ENCODE measurements at places on chromosomes 2 and 18.

DNA sequence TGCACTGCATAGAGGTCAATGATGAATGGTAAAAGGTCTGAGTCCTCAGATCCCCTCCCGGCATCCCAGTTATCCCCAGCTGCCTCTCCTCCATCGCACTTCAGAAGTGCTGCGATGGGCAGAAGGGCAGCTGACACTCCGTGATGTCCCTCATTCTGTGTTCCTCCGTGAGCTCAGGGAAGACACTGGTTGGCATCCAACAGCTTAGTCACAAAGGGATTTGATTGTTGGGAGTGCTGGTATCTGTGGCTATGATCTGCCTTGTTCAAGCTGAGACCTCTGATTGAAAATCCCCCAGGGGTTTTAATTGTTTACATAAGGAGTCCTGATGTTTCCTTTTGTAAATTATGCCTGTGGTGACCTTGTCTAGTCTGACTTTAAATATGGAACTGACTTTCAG, 19.0 kb upstream of the SAG start:
- DNase-seq, result no peak

DNA sequence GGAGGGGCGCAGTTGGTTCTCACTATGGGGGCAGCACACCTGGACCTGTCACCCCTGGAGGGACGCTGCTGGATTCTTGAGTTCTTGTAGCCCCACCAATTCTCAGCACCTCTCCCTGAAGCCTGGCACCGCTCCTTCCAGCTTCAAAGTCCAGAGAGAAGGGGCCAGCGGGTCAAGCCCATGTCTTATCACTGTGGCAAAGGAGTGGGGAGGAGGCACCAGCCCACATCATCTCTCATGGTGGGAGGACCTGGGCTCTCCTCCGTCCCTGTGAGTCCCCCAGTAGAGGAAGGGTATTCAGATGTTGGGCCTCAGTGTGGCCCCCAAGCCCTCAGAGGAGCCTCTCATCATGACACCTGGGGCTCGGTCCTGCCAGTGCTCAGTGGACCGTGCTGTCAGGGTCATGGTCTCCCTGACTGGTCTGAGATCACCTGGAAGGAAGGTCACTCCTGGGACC, 67.4 kb downstream of the HS1BP3 start:
- DNase-seq, result no peak

GRCh38 chr2:211976076-211976475, 562.5 kb downstream of the ERBB4 start:
- no peak for DNase-seq

DNA sequence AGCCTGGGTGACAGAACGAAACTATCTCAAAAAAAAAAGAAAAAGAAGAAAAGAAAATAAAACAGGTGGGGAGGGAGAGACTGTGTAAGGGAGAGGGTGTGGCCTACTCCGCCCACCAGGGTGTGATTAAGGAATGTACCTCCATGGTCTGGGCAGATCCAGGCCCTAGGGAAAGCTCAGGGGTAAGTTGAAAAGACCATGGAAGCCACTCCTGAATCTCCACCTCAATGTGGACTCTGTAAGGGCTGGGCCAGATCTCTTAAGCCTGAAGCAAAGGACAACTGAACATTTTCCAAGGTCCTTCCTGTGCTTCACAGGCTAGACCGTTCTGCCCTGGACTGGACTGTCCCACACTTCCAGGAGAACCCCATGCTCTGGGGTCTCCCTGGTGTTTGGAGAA, 9.7 kb upstream of the ATG16L1 start:
- no peak for DNase-seq

GRCh38 chr18:70374154-70374553, 85.3 kb downstream of the SOCS6 start:
- DNase-seq, result no peak

DNA sequence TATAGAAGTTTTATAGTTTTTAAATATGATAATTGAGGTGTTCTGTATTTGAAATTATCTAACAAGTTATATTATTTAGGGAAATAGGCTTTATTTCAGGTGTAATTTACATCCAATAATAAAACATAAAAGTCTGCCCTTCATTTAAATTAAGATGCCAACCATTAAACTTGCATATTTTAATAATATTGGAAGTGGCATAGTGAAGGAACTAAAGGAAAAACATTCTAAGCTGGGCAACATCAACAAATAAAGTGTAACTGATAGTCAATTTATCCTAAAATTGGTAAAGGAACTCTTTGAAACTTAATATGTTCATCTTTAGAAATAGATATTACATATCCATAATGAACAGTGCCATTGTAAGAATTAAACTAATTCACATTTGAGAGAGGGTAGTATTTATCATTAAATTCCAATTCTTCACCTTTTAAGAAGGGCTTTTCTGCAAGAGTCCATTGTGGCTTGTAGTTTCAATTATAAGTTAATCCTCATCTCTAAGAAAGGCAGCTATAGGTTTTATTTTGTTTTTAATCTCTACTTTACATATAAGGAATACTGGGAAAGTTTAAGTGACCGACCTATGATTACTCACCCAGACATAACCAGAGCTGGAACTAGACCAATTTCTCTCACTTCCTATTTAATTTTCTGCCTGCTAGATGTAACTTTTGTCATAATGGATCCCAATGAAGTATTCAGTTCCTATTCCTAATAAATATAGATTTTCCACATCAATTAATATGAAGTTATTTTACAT, 401.6 kb downstream of the XIRP2 start:
- no peak for DNase-seq

- no peak for DNase-seq
Observed at GRCh38 chr18:69935319-69936190, 12.1 kb downstream of the CD226 start.

- DNase-seq, result no peak
Observed at GRCh38 chr2:47309472-47309951, 93.4 kb upstream of the MSH2 start.

GRCh38 chr2:170202437-170202836, 24.5 kb downstream of the MYO3B start:
- no peak for DNase-seq

GRCh38 chr2:212408524-212408923, 130.1 kb downstream of the ERBB4 start:
- no peak for DNase-seq

DNA sequence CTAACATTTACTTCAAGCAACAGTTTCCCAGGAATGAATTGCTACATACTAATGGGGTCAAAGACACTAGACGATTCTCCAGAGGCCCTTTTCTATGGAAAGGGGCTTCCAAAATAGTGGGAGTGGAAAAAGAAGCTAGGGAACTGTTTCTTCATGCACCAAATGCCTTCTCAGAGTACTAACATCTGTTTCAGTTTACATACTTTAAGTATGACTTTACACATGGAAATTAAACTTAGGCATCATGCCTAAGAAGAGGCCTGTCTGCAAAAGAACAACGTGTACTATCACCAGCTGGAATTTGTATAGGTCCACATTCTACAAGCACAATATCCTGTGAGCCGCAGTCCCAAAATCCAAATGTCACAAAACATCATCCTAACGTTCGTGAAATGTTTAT, 29.4 kb upstream of the WDR75 start:
- no peak for DNase-seq

DNA sequence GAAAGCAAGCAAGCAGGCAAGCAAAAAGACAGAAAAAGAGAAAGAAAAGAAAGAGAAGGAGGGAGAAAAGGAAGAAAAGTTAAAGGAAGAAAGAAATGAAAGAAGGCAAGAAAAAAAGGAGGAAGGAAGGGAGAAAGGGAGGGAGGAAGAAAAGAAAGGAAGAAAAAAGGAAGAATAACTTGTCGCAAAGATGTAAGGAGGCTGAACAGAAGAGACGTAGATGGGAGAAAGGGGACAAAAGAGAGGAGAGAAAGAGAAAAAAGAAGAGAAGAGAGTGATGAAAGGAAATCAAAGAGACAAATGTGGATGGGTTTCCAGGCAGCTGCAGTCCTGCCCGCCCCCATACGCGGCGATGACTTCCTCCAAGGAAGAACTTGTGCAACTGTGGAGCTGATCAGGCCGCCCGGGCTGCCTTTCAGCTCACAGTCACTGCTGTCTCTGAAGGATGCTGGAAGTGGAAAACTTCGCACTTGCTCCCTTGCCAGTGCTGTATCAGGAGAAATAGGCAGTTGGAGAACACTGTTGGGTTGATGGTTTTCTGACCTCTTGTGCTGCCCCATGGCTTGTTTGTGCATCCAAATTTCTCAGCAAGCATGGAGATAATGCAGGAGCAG, 52.9 kb downstream of the TRIB2 start:
- DNase-seq, result no peak

DNA sequence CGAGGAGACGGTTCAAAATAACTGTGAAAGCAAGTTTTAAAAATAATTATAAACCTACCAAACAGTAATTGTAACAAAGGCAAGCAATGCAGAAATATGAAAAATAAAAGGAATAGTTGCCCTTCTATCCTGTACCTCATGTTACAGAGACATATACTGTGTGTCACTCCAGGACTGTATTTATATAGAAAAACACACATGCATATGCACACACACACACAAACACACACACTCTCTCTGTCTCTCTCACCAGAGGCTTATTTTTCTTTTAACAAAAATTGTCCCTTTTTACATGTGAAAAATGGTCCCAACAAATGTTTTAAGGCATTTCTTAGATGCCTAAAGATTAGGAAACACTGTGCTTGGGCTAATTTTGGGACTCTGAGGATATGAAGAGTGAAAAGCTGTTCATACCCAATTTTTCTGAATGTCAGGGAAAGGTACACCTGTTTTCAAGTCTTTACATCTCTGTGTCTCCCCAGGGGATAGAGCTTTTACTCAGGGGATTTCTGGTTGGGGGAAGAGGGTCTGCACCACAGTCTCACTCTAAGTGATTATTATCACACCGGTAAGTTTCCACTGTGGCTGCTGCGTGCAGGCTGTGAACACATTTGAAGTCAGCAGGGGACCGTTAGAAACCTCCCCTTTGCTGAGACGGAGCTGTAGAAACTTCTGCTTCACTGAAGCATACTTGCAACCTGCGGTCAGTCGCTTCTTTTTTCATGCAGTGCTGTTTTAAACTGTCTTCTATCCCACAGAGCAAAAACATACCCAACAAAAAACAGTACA, 51.4 kb upstream of the SPAG16 start:
- no peak for DNase-seq

- no peak for DNase-seq
Observed at GRCh38 chr2:179243046-179243445, 21.6 kb downstream of the SESTD1 start.

- no peak for DNase-seq
Observed at GRCh38 chr2:103615611-103616105, 853.8 kb downstream of the TMEM182 start.
